ENCODE measurements at places on chromosomes 5 and 9.

GRCh38 chr9:107368696-107369095, 85.6 kb downstream of the RAD23B start:
- no peak for DNase-seq

- DNase-seq, result no peak
Observed at GRCh38 chr9:127910613-127911205, 6.1 kb downstream of the ST6GALNAC4 start.

DNA sequence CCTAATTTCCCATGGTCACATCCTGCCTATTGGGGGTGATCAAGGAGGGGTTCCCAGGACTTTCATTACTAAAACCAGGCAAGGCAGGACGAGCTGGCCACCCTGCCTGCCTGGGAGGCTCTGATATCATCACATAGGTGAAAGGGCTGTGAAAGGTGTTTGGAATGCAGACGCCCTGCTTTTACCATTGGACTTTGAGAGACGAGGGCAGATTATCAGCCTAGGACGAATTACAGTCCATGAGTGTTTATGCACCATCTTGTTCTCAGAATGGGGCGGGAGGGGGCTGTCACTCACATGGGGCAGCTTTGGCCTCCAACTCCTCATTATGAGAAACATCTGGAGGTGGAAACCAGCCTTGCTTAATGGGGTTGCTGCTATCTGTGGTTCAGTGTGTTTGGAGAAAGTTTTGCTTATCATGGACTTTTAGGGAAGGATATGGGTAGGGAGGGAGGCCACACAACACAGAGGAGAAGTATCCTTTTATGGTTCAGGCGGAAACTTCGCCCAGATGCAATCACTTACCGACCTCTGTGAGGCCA, 69.8 kb upstream of the UBTD2 start:
- DNase-seq, result no peak

- no peak for DNase-seq
Observed at GRCh38 chr9:99531313-99531712, 290.4 kb upstream of the NR4A3 start.

- no peak for DNase-seq
Observed at GRCh38 chr5:143166661-143167420, 236.6 kb downstream of the NR3C1 start.

GRCh38 chr5:115289104-115289503, 7.3 kb downstream of the CCDC112 start:
- DNase-seq, result no peak

GRCh38 chr5:139574641-139575312, 13.6 kb downstream of the UBE2D2 start:
- peak; percentile 62 for DNase-seq

DNA sequence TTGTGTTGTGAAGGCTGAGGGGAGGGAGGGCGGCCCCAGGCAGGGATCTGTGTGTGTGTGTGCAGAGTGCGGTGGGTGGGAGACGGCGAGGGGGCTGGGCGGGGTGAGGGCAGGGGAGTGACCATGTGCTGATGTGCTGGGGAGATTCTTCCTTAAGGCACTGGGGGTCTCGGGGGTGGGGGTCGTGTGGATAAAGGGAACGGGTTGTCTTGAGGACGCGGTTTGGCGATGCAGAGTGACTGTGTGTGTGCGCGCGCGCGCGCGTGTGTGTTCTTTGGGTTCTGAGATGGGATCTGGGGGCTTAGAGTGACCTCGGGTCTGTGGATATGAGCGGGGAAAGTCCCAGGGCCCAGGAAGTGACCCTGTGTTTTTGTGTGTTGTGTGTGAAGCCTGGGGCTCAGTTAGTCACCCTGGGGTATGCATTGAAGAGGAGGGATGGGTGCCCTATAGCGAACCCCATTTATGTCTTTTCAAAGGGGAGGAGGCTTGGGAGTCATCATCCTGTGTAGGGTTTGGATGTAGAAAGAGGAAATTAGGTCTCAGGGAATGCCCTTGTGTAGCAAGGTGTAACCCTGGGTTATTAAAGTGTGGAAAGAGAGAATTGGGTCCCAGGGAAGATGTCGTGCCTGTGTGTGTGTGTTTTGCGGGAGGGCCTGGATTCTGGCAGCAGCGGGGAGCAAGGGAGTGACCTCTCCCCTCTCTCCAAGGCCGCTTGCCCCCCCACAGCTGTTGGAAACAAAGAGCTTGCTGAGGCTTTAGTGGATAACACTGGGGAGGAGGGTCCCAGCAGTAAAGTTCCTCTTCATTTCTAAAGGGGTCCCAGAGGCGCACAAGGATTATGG, 1.4 kb downstream of the TMEFF1 start:
- DNase-seq, result no peak

DNA sequence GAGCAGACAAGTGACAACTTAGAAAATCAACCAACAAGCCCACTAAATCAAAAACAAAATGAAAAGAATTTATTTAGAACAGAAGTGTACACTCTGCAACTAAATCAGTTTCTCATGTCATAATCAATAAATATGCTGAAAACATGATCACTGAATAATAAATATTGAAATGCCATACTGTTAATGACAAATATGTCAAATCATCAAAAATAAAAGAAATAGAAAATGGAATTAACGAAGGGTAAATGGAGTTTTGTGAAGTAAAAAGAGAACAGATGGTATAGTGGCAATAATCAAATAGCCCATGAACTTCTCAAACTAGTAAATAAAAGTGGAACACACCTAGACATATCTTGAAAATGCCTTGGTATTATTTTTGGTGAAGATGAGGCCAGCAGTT, 744.9 kb downstream of the TAF11L14 start:
- DNase-seq, result no peak

DNA sequence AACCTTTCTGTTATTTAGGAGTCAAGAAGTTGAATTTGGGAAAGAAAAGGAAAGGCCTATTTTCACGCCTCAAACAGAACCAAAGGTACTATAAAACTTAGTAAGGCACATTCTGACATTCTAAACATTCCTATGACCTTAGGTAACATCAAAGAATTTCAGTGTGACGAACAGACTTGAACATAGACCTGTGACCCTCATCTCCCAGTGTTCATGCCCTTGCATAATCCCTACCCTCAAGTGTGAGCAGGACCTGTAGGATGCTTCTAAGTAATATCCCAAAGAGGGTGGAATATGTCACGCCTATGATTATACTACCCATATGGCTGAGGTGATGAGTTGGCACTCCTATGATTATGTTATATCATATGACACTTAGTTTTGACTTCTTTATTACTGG, 540.9 kb downstream of the KIF4B start:
- DNase-seq, result no peak

- no peak for DNase-seq
Observed at GRCh38 chr5:61599370-61600122, 267.5 kb downstream of the ZSWIM6 start.

DNA sequence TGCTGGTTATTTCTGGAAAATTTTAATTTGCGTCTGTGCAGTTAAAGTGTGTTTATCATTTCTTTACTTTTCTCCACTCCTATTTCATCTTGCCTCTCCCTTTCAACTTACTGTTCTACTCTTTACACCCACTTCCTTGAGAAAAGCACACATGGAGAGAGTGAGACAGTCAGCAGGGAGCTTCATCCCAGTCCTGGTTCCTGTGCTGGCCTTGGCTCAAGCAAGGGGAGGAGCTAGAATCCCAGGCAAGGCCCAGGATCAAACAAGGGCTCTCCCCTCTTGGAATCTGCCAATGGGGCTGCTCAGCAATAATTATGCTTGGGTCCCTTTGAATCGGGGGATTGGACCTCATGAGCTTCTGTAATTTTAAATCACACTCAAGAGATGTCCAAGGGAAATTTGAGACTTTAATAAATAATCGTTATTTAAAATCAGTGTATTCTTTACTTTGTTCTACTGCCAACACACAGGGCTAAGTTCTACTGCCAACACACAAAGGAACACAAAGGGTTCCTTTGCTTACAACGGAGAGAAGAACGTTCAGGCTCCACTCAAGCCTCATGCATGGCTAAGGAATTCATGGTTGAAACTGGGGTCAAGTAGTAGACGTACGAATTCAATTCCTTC, 439.3 kb upstream of the DAB2 start:
- DNase-seq, result no peak

- DNase-seq, result no peak
Observed at GRCh38 chr5:141753143-141753970, 71.3 kb upstream of the ARAP3 start.

DNA sequence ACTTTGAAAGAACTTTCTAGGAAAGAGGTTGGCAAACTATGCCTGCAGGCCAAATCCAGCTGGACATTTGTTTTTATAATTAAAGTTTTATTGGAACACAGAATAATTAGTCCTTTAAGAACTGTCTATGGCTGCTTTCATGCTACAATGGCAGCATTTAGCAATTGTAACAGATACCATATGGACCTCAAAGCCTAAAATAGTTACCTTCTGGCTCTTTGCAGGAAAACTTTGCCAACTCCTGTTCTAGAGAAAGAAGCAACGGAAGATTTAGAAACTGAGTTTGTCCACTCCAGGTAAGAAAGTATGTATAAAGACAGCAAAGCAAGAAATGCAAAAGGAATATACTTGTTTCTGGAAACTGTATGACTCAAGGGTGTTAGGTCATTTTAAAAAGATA, 281.7 kb upstream of the TRPM3 start:
- DNase-seq, result no peak

DNA sequence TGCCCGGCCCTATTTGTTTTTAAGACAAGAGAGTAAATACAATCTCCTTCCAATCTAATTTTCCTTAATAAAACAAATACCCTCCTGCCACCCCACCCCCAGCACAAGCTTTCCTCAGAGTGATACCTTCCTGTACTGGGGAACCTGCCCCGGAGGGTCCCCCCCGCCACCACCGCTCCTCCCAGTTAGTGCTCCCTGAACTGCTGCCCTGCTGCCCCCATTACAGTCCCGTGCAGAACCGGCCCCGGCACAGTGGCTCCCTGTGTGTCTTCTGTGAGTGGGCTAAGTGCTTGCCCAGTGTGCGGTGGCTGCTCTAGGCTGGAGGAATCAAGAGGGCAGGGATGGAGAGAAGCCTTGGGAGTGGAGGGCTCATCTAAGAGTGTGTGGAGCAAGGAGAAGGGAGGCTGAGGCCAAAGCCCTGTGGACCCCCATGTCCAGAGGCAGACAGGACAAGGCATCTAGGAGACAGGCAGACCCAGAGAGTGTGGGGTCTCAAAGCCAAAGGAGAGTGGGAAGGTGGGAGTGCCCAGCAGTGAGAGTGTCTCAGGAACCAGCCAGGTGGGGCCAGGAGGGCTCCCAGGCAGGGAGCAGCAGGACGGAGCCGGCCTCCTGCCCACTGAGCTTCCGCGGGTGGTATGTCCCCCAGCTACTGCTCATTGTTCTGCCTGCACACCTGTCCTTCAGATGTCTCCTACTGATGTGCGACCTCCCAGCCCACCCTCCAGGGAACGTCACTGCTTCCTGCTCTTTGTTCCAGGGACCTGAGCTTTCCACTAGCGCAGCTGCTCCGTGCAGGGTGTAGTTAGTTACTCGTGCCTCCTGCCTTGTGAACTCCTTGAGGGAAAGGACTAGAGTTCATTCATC, 129.0 kb downstream of the DAB2IP start:
- no peak for DNase-seq

DNA sequence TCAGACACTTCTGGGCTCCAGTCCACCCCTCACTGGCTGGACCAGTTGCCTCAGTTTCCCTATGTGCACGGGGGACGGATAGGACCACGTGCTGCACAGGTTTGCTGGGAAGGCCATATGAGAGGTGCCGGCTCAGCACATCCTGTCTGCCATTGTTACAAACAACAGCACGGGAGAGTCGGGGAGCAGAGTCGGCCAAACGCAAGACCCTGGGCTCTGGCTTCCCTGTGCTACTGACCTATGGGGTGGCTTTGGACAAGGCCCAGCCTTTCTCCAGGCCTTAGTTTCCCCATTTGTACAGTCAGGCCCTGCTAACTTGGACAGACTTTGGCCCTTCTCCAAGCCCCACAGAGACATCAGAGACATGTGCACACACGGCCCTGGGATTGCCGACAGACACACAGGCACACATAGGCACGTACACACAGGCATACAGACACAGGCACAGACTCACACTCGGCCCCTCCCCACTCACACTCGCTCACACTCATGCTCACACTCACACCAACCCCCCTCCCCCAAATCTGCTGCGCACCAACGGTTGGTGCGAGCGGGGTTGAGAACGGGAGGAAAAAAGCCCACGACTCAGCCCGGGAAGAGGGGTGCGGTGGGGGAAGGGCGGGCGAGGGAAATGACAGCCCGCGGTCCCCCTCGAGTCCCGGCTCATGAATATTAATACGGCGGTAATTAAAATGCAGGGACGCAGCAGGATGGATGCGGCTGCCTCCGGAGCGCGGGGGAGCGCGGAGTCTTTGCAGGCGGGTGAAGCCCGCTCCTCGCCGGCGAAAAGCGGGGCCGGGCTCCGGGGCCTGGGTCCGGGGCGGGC, 133.0 kb downstream of the C9orf50 start:
- peak; percentile 66 for DNase-seq

DNA sequence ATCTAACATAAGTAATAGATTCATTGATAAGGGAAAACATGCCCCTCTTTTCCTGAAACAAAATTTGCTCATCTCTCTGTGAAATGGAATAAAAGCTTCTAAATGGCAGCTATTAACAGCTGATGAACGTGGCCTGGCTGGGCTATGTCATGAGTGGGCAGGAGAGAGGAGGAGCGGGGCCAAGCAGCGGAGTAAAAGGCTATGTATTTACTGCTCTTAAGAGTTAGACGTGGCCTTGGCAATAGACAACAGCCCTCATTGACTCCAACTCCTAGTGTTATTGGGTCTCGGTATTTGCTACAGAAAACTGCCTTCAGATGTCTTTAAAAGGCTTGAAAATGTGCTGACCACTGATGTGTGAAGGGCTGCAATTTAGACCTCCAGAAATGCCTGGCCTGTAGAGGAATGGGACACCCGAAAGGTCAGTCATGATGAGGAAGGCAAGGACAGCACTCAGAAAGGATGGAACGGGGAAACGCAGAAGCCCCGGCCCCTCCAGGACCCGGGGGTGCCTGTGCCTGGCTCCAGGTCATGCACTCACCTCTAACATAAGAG, 116.8 kb downstream of the PDZD2 start:
- no peak for DNase-seq

DNA sequence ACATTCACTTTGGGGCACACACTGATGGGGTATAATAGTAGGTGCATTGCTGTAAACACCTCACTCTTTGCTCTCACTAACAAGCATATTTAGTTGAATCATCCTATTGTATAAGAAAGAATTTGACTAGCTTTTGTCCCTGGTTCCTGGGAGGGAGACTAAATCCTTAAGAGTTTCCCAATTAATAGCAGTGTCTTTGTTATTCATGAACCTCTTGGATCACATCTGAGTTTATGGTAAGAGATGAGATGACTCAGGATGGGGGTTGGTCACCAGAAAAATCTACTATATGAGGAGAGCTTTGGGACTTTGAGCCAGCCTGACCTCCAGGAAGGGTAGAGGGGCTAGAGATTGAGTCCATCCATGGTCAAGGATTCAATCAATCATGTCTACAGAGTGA, 56.8 kb downstream of the PUM3 start:
- no peak for DNase-seq

- DNase-seq, result no peak
Observed at GRCh38 chr9:127105805-127106465, 16.5 kb downstream of the ANGPTL2 start.

DNA sequence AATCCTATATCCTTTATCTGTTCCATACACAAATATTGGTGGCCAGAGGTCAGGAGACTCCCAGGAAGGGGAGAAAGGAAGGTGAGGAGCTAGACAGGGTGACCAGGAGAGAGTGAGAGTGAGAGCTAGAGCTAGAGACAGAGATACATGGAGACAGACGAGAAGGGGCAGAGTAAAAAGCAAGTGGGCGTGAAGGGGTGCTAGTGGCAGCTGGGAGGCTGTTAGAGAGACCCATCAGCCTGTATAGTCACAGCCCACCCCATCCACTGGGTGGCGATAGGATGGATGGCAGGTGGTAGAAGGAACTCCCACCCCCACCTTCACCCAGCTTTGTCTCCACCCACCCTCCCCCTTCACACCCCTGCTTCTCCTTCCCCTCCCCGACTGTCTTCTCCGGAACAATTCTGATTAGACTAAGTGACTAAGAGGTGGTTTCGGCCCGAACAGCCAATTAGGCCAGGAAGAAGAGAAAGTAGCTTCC, 32.8 kb downstream of the PCDH1 start:
- peak; percentile 13 for DNase-seq
